Caki2 (cell line): ENCODE measurements at places on chromosomes 11 and 22. TPM values are rescaled to one million over a fixed set of nuclear protein-coding genes. Genes with fewer than 3 reads are reported as not detected.

DNA sequence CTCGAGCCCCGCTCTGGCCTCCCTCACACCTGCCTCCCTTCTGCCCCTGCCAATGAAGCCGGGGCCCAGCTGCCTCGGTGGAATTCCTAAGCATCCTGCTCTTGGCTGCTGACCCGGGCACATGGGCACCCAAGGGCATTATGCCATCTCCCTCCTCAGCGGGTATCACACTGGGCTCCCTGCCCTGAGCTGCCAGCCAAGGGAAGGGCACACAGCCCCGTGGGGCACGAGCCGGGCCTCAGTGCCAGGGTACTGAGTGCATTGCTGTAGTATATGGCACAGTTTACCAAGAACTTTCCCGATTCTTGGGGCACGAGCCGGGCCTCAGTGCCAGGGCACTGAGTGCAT, 43.8 kb upstream of the JAM3 start:
- no peak for DNase-seq

Gene C1QTNF5
- total RNA-seq, result not detected in 2 replicates

- DNase-seq, result no peak
Observed at GRCh38 chr22:49147171-49147570, 680.5 kb downstream of the BRD1 start.

Gene SMIM35
- not detected in 2 replicates for total RNA-seq

DNA sequence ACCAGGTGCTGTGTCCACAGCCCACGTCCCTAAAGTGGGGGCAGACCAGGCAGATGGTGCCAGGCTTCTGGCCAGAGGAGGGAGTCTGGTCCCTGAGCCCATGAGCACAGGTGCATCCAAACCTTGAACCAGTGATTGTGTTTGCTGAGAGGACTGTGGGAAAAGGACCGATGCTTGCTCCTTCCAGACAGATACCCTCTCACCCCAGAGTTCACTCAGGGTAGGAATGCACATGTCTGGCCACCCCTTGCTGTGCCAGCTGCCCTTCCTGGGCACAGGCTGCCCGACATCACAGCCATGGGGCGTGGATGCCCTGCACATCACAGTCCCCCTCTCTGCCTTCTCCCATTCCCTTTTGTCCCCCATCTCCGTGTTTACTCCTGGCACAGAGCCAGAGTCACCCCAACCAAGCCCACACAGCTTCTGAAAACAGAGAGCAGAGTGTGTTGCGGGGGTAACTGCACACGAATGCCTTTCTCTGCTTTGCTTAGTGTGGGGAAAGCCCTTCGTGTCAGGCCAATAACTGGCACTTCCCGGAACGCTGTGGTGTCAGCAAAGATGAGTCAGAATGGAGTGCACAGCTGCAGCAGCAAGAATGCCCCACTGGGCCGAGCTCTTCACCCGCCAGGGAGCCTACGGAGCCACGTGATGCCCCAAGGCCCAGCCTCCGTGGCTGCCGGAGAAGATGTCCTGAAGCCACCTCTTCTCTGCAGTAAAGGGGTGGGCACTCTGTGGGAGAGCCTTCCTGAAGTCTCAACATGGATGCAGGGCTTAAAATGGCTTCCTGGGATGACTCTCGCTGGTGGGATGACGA, 7.6 kb downstream of the CARS1 start:
- DNase-seq, result peak; percentile 82

- DNase-seq, result no peak
Observed at GRCh38 chr11:62857541-62857982, 18.2 kb upstream of the WDR74 start.

DNA sequence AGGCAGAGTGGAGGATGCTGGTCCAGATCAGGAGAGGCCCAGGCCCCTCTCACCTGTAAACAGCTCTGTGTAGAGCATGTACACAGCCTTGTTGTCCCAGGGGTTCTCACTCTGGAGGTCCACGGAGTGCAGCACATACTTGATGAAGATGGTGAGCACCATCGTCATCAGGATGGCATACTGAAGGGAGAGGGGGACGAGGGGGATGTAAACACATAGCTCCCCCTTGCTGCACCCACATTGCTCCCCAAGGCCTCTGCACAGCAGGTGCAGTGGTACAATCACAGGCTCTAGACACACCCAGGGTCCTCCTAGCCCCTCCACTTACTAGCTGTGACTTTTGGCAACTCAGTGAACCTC, 2.9 kb downstream of the SYVN1 start:
- DNase-seq, result no peak

Gene CALCA
- total RNA-seq, result not detected in 2 replicates

Gene HOATZ
- total RNA-seq, result not detected in 2 replicates

DNA sequence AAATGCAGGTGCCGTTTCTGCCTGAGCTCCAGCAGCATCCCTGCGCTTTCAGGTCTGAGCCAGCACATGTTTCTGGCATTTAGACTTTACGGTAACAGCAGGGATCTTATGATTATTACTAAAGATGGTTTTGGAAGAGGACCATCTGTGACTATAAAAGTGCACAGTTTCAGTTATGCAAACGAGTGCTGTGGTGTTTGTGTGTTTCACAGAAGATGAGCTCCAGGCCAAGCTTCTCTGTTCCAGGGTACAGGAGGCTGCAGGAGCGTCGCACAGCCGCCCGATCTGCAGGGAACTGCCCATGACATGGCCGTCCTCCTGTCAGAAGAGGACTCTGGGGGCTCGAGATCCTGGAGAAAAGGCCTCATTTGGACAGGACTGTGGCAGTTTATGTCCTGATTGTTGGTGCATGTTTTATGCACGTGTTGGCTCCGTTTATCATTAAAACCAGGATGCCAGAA, 297.3 kb downstream of the TBC1D22A start:
- DNase-seq, result no peak

GRCh38 chr22:29860006-29860766, 22.1 kb upstream of the ASCC2 start:
- DNase-seq, result no peak

DNA sequence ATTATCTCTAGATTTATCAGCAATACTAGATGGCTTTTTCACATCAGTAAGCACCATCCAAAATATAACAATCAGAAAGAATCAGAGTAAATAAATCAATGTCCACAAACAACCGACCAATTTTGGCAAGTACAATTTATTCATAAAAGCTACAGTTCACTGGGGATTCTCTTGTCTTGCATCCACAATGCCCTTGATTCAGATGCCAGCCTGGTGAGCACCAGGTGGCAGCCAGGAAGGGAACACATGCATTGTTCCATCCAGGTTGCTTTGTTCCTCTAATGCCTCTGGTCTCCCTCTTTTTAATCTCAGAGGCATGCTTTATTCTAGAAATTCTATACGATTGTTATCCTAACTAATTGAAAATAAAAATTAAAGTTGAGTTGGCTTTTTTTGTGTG, 242.1 kb upstream of the KIRREL3 start:
- no peak for DNase-seq

DNA sequence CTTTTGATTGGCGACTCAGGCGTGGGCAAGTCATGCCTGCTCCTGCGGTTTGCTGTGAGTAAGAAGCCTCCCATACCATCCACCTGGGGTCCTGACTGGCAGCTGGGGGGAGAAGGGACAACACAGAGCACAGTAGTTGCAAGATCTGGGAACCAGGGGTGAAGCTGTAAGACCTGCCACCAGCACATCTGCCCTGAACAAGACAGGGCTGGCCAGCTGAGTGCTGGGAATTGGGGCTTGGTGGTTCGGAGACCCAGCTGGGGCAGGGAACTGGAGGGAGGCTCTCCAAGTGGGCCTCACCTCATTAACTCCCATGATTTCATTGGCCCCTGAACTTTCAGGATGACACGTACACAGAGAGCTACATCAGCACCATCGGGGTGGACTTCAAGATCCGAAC, 3.4 kb downstream of the RAB1B start:
- no peak for DNase-seq

DNA sequence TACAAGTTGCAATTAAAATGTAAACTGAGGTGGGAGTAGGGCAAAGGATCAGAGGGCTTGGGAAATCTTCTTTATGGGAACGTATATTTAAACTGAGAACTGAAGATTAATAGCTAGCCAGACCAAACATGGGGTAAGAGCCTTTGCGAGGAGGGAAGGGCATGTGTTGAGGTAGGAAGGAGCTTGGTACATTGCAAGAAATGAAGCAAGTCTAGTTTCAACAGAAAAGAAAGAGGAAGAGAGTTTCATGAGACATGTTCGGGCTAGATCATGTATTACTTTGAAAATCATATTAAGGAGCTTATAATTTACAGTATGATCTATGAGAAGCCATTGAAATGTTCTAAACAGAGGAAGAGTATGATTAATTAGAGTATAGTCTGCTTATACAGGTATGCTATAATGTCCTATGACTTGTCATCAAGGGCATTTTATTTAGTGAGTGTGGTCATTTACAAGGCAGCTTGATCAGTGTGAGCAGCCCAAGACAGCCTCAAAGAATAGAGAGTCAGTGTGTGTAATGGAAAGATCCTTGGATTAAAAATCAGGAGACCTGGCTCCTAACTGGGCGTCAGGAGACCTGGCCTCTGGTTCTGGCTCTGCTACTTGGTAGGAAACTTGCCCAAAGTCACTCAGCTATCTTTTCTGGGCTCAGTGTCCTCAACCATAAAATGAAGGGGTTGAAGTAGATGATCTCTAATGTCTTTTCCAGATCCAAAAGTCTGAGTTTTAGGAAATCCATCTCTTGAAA, 10.9 kb downstream of the GAS2 start:
- no peak for DNase-seq

- no peak for DNase-seq
Observed at GRCh38 chr11:116403794-116404461, 368.9 kb downstream of the BUD13 start.

GRCh38 chr11:44775985-44776446, 49.3 kb downstream of the TSPAN18 start:
- DNase-seq, result no peak

Gene TXN2
- 93.9 and 117 TPM in 2 replicates for total RNA-seq

DNA sequence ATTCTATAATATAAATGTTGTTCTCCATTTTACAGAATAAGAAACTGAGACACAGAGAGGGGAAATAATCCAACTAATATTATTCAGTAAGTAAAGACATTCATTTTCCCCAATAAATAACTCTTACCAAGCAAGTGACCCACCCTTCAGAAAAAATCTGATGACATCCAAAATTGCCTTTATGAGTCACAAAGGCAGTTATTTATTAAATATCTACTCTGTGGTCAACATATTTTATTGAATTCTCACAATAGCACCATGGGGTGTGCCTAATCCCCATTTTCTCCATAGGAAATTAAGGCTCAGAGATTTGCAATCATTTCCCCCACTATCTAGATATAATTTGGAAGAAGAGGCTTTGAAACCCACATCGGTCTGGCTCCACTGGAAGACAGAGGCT, 161.5 kb upstream of the ISX start:
- DNase-seq, result no peak

DNA sequence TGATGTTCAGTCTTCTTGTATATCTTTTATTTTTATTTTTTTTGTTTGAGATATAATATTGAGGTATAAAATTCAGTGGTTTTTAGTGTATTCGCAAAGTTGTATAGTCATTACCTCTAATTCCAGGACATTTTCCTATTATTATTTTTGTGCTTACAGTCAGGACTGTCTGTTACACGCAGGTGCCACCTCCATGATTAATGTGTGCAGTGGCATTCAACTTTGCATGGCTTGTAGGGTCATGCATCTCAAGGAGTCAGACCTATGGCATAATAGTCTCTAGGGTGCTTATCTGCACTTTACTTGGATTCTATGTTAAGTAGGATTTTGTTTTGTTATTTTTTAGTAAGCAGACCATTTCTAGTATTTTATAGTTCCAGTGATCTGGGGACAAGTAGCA, 1.0 kb downstream of the CTR9 start:
- no peak for DNase-seq

Gene EIF3F
- total RNA-seq, result 362 and 393 TPM in 2 replicates

Gene DAGLA
- 0.74 and 2.4 TPM in 2 replicates for total RNA-seq

GRCh38 chr22:20412474-20413216, 18.7 kb downstream of the ZNF74 start:
- no peak for DNase-seq

GRCh38 chr11:63816166-63816565, 2.9 kb downstream of the SPINDOC start:
- no peak for DNase-seq

Gene JHY
- 2.3 and 3.1 TPM in 2 replicates for total RNA-seq

DNA sequence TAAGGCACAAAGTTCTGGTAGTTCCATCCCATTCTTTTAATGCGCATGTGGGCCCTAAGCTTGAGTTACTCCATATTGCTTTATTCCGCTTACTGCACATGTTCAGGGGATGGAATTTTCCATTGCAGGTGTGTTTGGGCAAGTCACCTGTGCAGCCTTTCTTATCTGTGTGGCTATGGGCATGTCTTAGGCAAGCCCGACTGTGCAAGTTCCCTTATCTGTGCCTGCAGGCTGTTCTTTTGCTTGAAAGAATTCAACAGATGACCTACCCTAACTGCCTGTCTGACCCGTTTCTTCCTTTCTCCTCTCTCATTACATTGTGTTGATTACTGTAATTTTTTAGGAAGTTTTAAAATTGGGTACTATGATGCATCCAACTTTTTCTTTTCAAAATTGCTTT, 363.6 kb downstream of the TTC28 start:
- DNase-seq, result no peak

Gene SPDYC
- total RNA-seq, result not detected in 2 replicates

- DNase-seq, result no peak
Observed at GRCh38 chr22:30866216-30866615, 102.4 kb downstream of the MORC2 start.

Gene TTLL12
- total RNA-seq, result 38.8 and 48.9 TPM in 2 replicates

DNA sequence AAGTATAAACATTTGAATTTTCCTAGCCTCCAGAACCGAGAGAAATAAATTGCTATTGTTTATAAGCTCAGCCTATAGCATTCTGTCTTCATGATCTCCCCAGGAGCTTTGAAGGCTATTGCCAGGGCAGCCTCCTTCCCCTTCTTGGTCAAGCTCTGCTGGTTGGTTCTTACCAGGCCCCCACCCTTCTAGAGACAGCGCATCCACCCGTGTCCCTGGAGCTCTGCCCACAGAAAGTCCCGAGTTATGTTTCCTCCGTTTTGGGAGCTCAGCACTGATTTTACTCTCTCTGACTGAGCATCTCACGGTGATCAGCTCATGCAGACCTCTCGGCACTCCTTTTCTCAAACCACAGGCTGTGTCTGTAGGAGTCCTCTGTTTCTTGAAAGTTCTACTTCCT, 123.8 kb upstream of the SORL1-AS1 start:
- DNase-seq, result no peak

Gene MAJIN
- 0.38 TPM in 1 of 2 replicates, not detected in the other for total RNA-seq

- no peak for DNase-seq
Observed at GRCh38 chr11:11043721-11044120, 185.9 kb upstream of the ZBED5 start.

Gene TRPT1
- total RNA-seq, result 39.1 and 72.3 TPM in 2 replicates

DNA sequence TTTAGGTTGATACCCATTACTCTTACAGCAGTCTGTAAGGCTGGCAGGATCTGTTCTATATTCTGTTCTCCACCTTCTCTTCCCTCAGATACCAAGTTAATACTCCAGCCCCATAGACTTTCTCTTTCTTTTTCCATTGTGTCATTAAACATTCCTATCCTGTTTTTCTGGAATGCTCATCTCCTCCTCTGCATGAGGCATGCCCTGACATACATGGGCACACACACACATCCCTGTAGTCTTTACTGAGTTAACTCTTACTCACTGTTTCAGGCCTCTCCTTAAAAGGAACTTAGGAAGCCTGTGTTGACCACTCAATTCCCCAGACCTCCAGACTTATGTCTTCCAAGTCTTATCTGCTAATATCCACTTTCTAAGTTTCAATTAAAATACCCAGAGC, 476.8 kb downstream of the METTL15 start:
- no peak for DNase-seq
